ENCODE measurements at places on chromosomes 12 and 14.

DNA sequence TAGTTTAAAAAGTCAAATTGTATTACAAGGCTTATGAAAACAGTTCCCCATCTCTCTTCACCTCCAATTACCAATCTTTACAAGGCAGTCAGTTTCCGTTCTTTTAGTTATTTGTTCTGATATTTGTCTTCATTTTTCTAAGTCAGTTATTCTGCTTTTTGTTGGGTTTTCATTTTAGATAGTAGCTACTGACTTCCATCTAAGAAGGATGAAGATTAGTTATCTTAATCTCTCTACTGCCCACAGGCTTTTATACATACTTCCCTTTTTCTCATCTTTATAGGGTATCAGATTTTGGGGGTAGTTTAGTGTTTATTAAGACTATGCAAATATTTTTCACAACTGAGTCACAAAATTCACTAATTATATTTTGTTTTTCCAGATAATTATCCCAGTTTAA is 38.4 kb downstream of the FRS2 start:
- DNase-seq: no peak

- no peak for DNase-seq
Observed at GRCh38 chr14:60350366-60350720, 101.3 kb downstream of the PPM1A start.

GRCh38 chr14:100106250-100107112 is 41.3 kb downstream of the EVL start:
- peak; percentile 28 for DNase-seq

- no peak for DNase-seq
Observed at GRCh38 chr14:21255385-21256101, 13.7 kb downstream of the HNRNPC start.

- DNase-seq: no peak
Observed at GRCh38 chr12:88553941-88554658, 26.2 kb downstream of the KITLG start.

DNA sequence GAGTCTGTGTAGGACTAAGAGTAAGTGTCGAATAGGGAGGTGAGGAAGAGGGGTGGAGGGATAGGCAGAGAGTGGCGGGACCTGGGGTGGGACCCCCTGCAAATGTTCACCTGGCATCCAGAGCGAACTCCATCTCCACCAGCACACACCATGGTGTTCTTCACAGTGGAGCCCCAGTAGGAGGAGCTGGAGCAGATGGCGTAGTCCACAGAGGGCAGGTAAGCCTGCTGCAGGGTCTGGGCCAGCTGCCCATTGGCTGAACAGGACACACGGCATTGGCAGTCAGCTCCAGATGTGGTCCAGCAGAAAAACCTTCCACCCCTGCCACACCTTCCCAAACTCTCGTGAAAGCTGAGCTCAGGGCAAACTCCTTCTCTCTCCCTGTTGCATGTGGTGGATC is 6.7 kb downstream of the CELA1 start:
- DNase-seq: no peak

DNA sequence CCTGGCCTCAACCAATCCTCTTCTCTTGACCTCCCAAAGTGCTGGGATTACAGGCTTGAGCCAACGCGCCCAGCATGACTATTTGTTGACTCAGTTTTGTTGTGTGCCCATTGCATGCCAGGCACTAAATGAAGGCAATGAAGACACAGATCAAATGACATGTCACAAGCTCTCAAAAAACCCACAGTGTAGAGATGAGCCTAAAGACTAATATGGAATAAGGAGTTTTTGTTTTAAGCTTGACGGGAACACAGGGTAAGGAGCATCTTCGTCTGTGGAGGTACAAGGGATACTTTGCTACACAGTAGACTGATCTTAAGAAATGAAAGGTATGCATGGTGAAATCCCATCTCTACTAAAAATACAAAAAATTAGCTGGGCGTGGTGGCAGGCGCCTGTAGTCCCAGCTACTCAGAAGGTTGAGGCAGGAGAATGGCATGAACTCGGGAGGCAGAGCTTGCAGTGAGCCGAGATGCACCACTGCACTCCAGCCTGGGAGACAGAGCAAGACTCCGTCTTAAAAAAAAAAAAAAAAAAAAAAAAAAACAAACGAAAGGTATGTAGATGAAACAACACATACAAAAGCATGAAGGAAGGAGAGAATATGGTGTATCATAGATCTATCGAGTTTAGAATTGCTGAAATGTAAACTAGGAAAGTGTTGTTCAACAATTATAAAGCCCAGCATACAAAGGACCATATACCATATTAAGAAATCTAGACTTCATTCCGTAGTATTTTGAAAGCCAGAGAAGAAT is 122.1 kb upstream of the PTPRB start:
- no peak for DNase-seq

DNA sequence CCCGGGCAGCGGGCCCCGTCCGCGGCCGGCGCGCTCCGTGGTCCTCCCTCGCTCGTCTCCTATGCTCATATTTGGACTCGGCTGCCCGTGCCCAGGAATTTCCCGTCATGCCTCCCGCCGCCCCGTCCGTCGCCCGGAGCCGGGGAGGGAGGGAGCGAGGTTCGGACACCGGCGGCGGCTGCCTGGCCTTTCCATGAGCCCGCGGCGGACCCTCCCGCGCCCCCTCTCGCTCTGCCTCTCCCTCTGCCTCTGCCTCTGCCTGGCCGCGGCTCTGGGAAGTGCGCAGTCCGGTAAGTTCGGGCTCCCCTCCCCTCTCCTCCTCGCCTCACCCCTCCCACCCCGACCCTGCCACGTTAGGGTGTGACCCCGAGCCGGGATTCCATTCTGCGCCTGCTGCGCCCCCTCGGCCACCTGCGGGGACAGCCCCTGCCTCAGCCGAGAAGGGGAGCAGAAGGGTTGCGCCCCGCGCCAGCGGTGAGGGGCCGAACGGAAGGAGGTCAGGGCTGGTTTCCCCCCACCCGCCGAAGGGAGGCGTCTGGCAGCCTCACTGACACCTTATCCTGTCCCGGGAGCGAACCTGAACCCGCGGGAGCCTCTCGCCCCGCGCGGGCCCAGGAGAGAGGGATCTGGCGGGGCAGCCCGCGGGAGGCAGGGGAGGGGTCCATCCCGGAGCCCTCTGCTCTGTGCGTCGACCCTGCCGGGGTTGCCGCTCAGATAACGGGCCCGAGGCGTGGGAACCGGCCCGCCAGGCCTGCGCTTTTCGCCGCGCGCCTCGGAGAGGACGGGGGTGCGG is at the start of gene MSRB3:
MSRB3 (plus strand) TSS at position 108 of the 793 bp plus-strand sequence. CDS start 29,897 bp downstream, outside the sequence.
- no peak for DNase-seq

GRCh38 chr14:38090506-38090905 is 117.2 kb upstream of the SSTR1 start:
- no peak for DNase-seq

DNA sequence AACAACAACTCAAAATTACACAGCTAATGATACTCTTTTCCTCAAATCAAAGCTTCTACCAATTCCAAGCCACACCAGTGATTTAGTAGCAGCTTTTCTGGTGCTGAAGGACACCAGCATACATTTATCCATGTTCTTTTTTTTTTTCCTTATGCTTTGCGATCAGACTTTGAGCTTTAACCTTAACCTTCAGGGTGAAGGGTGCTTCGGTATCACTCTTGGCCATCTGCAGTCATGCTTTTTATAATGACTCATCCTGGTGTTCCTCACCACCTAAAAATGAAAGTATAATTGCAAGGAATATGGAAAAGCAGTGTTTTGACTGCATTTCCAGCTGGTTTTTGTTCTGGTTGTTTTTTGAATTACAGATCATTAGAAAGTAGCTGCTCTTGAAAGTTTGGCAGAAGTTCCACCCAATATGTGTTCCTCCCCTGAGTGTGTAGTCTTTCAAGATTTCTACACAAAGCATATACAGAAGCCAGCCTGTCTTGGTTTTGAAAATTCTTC is 1.3 kb upstream of the SLC41A2 start:
- no peak for DNase-seq

- DNase-seq: no peak
Observed at GRCh38 chr12:64065881-64066451, 156.1 kb downstream of the KICS2 start.

DNA sequence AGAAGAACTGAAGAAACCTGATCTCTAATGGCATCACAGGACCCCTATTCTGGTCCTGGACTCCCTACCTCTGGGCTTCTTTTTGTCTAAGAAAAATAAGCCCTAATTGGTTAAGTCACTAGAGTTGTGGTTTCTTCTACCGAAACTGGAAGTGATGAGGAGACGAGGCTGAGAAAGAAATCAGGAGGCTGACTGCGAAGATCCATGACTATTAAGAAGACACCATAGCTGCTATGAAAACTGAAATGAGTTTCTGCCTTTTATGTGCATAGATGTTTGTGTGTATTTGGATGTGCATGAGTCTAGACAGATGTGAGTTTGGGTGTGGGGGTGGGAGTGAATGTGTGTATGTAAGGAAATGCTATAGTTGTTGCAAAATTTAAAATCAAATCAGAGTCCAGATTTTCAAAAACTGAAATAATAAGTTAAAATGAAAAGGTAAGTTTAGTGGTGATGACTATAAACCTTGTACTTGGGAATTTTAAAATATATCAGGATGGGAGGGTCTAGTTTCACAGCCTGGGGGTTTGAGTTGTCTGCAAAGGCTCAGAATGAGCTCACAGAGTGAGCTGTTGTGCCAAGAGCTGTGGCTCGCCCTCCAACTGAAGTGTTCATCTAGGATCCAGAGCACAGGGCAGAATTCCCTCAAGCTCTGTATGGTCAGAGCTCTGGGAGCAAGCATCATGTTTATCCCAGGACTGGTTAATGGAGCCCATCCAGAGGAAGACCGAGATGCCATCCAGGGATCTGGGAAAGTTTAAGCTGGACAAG is 94.9 kb downstream of the VCPKMT start:
- DNase-seq: no peak

- DNase-seq: no peak
Observed at GRCh38 chr14:70643967-70644366, 2.3 kb downstream of the TTC9 start.

DNA sequence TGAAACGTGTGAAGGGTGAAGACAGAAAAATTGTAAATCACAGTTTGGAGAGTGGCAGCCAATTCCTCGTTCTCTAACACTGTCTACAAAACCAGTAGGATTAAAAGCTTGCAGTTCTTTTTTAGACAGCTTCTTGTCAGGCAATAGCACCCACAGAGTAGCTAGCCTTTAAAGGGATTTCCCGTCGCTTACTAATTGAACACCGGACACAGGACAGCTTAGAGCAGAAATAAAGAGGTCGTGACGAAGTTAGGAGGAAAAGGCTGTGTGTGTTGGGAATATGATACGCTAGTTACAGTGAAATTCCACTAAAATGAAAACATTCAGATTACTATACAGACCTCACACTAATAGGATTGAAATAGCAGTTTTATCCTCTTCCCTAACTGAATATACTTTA is 149.1 kb upstream of the FLRT2 start:
- DNase-seq: no peak

- no peak for DNase-seq
Observed at GRCh38 chr12:48489012-48489411, 6.7 kb downstream of the C12orf54 start.

DNA sequence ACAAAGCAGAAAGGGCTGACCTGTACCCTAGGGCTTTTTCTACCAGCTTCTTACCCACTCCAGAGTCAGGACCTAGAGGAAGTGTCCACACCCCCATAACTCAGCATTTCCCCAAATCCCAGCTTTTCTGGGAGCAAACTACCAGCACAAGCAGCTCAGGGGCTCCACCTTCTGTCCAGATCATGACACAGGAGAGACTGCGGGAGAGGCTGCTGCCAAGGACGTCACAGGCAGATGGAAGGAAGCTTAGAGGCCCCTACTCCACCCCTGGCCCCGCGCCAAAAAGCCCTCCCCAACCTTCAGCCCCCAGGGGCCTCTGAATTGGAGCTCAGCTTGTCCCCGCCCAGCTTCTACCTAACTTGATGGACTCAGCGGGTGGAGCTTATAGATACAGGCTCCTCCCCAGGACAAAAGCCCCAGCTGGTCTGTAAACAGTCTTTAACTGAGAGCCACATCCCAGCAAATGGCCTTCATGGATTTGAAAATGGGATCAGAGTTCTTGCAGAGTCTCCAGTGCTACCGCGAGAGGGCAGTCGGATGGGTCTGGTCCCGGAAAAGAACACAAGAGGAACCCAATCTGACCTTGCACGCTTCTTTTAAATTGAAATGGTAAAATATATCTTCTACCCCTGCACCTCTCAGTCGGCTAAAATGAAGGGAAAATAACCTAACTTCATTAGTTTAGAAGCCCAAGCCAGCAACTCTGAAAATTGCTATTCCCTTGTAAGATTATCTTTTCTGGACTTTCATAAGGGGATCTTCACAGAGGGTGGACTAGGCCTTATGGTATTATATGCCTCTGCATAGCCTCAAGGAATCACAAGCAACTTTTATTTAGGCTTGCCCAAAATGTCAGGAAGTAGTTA is 6.8 kb upstream of the BAZ2A start:
- DNase-seq: peak; percentile 83

GRCh38 chr14:96632363-96632758 is 130.2 kb downstream of the PAPOLA start:
- no peak for DNase-seq

DNA sequence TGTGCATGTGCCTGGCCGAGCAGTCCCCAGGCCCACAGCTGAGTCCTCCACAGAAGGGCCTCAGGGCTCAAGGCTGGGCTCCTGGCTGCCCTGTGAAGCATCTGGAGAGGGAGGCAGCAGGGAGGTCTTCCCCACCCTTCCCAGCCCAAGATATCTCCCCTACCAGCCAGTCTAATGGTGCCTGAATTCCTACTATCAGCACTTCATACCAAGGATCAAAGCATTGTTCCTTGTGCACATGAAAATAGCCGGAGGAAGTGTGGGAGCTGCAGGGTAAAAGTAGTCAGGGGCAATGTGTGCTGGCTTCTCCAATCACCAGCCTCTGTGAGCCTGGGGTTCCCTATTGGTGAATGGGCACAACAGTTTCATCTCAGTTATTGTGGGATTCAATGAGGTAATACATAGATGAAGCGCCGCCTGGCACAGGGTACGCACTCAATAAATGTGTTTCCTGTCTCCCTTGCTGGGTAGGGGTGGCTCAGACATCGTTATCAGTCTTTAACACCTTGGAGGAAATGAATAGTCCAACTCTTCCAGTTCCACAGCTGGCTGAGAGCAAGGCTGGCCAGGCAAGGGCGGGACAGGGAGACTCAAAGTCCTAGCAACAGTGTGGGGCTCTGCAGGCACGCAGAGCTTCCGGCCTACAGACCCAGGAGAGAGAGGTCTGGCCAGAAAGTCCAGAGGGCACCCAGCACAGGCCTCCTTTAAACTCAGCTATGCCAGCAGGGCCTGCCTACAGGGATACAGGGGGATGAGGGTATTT is 39.1 kb upstream of the PNMA1 start:
- DNase-seq: no peak

DNA sequence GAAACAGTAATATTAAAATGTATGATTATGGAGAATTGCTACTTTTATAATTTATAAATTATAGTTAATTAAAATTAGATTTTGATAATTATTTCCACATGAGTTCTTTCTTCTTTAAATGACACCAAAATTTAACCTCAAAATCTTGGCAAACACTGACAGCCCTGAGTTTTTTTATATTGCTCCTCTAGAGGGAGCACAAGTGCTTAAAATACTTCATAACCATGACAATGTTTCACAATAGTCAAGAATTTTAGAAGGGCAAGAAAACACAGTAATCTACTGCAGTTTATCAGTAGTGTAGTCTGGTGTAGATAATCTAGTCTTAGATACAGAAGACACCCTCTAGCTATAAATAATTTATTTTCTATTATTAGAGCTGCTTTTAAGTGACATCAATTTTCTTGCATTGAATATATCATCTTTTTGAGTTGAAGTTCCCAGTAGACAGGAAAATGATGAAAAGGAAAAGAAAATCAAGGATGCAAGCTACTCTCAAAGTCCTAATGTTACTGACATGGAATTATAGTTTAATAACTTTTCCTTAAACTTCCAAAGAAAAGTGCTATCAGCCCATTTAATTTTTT is 14.3 kb upstream of the PTGER2 start:
- no peak for DNase-seq

GRCh38 chr14:37063467-37064240 is 108.8 kb downstream of the SLC25A21 start:
- no peak for DNase-seq
